ENCODE measurements at places on chromosomes 7 and 10. TPM values are rescaled to one million over a fixed set of nuclear protein-coding genes. Genes with fewer than 3 reads are reported as not detected.
A peak's percentile ranks its signal among the peaks of the same experiment; 100 is the strongest.

DNA sequence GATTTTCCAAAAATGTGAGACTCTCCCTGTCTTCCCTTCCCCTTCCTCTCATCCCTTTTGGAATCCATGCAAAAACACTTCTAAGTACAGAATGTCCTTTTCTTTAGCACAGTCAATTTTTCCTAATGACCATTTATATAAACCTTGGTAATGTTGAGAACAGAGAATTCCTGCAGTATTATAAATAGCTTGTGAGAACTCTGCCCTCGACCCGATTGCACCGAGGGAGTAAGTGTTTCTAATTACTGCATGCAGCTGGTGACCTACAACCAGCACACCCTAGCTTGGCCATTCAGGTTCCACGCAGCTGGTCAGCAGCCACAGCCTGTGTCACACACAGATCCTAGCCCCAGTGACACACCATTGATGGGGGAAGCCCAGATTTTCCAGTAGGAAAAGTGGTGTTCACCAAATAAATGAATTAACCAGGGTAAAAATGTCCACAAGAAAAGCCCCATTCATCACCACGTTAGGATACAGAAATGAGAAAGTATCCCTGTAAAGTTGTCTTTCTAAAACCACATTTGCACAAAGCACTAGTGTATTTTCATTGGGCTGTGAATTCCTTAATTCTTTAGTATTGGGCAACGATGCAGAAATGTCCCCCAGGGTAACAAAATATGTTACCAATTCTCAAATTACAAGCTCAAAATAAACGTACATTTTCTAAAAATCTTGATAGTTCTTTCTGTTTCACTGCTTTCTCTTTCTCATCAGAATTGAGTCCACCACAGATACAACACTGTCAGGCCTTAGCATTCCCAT lies 499.0 kb upstream of the KLF6 start:
- no peaks in the 10 kb centered on the region for H3K4me1 ChIP-seq
- H3K36me3 ChIP-seq = no peaks in the 10 kb centered on the region
- H3K27ac ChIP-seq = no peak overlapping the region
- no peak for DNase-seq
- H3K4me3 ChIP-seq = no peak overlapping the region
- H3K27me3 ChIP-seq = no peaks in the 10 kb centered on the region

DNA sequence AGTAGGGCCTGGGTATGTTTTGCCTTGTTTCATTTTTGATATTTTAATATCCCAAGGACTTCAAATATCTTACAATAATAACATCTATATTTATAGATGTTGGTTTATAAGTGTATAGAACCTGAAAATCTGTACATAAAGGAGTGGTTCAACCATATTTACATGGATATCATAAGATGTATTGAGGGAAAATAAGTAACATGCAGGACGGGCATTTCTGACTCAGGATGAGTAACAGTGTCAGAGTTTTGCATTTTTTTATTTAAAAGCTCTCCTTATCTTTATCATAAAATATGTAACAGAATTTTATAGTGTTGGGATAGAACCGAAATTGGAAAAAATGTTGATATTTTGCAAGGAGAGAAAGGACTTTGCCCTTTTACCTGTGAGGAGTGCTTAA lies 1438.7 kb downstream of the REEP3 start:
- no peaks in the 10 kb centered on the region for H3K36me3 ChIP-seq
- H3K27ac ChIP-seq = no peak overlapping the region
- no peak for DNase-seq
- H3K27me3 ChIP-seq = no peaks in the 10 kb centered on the region
- no peak overlapping the region for H3K4me3 ChIP-seq
- no peaks in the 10 kb centered on the region for H3K4me1 ChIP-seq

DNA sequence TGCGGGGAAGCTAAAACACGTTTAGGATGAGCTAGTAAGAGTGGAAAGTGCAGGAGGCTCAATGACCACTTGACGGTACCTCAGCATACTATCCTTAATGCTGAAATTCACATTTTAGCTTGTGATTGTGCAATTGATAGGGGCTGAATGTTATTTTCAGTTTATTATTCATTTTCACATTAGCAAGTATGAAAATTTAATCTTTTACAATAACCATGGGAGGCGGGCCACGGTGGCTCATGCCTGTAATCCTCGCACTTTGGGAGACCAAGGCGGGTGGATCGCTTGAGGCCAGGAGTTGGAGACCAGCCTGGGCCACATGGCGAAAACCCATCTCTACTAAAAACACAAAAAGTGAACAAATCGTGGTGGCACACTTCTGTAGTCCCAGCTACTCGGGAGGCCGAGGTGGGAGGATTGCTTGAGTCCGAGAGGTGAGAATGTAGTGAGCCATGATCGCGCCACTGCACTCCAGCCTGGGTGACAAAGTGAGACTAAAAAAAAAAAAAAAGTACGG lies 22.0 kb upstream of the ANLN start:
- no peaks in the 10 kb centered on the region for H3K36me3 ChIP-seq
- H3K27ac ChIP-seq = no peak overlapping the region
- no peak for DNase-seq
- no peaks in the 10 kb centered on the region for H3K4me1 ChIP-seq
- no peaks in the 10 kb centered on the region for H3K27me3 ChIP-seq
- peak overlapping the region; percentile 76 for H3K4me3 ChIP-seq

DNA sequence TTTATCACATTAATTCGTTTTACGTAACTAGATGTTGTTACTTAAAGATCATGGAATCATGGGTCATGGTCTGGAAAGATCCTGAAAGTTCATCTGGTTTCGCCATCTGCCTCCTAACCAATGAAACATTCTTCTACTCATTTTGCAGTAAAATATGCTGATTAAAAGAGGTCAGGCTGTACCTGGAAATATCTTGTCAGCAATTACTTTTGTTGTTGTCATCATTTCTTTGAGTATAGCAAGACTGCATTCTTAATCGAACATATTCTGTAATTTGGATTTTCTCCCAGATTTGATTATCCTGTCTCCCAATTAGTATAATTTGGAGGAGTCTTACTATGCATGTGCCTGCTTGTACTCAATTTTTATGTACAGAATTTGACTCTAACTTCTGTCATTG lies 833.7 kb downstream of the GRM8 start:
- H3K27me3 ChIP-seq = no peaks in the 10 kb centered on the region
- DNase-seq = no peak
- H3K4me1 ChIP-seq = no peaks in the 10 kb centered on the region
- no peak overlapping the region for H3K27ac ChIP-seq
- no peak overlapping the region for H3K4me3 ChIP-seq

GRCh38 chr7:91034459-91035368 lies 229.5 kb upstream of the FZD1 start:
- no peak overlapping the region for H3K4me3 ChIP-seq
- no peak for DNase-seq
- no peaks in the 10 kb centered on the region for H3K36me3 ChIP-seq

The JAZF1 gene
- total RNA-seq = 0.82 TPM

The ANKRD61 gene
- total RNA-seq = not detected
